Esophagus squamous epithelium (tissue), 5 donors: ENCODE measurements at places on chromosomes 2 and 18.

GRCh38 chr2:7646661-7647060, 729.4 kb downstream of the RNF144A start:
- DNase-seq: no peak

GRCh38 chr2:212626371-212626918, 87.8 kb upstream of the ERBB4 start:
- no peak for DNase-seq

- DNase-seq: no peak
Observed at GRCh38 chr2:238938003-238938400, 90.1 kb downstream of the TWIST2 start.

DNA sequence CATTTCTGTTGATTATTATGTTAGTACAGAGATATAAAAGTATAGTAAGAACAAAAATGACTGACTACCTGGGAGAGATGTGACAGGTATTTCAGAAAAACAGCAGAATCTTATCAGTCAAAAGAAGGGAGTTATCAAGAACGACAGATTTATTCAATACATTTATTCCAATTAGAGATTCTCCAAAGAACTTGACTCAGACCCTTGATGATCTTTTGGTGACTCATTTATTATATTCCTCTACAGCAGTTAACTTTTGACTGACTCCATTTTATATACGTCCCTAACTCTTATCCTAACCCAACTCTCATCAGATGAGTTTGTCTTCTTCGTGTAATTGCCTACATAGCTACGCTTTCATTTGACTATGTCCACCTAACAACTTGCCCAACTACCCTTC, 91.1 kb downstream of the C2orf74 start:
- DNase-seq: no peak

GRCh38 chr18:2883076-2883735, 36.4 kb downstream of the EMILIN2 start:
- no peak for DNase-seq

- DNase-seq: no peak
Observed at GRCh38 chr2:157497638-157498314, 53.9 kb upstream of the CYTIP start.

GRCh38 chr2:185188656-185189055, 549.9 kb upstream of the FSIP2 start:
- no peak for DNase-seq
